ENCODE measurements at places on chromosomes 13 and 19. TPM values are rescaled to one million over a fixed set of nuclear protein-coding genes. Genes with fewer than 3 reads are reported as not detected.

KLC3 gene
- 11.7 TPM for total RNA-seq

SAE1 gene
- total RNA-seq, result 21.5 TPM

OR10H1 gene
- not detected for total RNA-seq

SLITRK5 gene
- under 0.01 TPM for total RNA-seq

All from body of pancreas (tissue), 4 donors.